ENCODE measurements at places on chromosomes 5 and 9. TPM values are rescaled to one million over a fixed set of nuclear protein-coding genes. Genes with fewer than 3 reads are reported as not detected.
A peak's percentile ranks its signal among the peaks of the same experiment; 100 is the strongest.

The PTBP3 gene
- total RNA-seq = 128 TPM

The PAPPA gene
- 0.64 TPM for total RNA-seq

DNA sequence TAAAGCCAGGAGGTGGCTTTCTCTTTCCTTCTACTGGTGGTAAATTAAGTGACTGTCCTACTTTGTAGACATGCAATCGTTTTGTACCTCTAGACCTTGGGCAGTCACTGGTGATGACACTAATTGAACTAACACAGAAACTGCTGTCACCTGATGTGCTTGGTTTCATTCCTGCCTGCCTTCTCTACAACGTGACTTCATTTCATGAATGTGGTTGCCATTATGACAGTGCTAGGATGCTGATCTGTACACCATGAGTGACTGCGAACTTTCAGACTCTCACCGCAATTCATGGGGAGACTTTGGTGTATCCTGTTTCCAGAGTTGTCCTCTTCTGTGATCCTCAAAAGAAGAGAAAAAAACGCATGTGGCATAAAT is 47.5 kb downstream of the UBE2QL1 start:
- no peak overlapping the region for H3K27ac ChIP-seq
- H3K27me3 ChIP-seq = no peaks in the 10 kb centered on the region
- no peaks in the 10 kb centered on the region for H3K36me3 ChIP-seq
- no peak for DNase-seq
- no peaks in the 10 kb centered on the region for H3K4me1 ChIP-seq
- H3K4me3 ChIP-seq = no peak overlapping the region

DNA sequence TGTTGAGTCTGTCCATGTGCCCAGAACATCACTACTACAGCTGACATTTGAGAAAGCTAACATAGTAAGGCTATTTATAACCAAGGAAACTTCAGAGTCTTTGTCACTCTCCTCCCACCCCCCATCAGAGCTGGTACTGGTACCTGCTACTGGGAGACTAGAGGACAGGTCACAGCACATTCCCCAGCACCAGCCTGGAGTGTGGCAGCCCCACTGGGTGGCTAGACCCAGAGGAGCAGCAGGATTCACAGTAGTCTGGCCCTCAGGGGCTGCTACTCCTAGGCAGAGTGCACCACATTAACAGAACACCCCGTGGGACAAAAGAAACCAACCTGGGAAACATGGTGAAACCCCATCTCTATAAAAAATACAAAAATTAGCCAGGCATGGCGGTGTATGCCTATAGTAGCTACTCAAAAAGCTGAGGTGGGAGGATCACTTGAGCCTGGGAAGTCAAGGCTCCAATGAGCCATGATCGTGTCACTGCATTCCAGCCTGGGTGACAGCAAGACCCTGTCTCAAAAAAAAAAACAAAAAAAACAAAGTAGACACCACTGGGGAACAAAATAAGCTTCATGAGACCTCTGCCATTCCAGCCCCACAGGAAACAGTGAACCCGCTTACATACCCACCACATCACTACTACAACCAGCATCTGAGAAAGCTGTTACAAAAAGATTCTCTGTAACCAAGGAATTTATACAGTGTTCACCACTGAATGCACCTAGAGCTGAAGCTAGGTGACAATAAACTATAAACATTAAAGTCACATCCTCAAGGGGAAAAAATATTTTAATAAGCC is 26.3 kb upstream of the PTGER4 start:
- no peaks in the 10 kb centered on the region for H3K27me3 ChIP-seq
- peak overlapping the region; percentile 74 for H3K27ac ChIP-seq
- peak overlapping the region; percentile 15 for H3K4me3 ChIP-seq
- peaks cover 44% of the 10 kb centered on the region for H3K4me1 ChIP-seq
- H3K36me3 ChIP-seq = no peaks in the 10 kb centered on the region
- DNase-seq = peak; percentile 66

DNA sequence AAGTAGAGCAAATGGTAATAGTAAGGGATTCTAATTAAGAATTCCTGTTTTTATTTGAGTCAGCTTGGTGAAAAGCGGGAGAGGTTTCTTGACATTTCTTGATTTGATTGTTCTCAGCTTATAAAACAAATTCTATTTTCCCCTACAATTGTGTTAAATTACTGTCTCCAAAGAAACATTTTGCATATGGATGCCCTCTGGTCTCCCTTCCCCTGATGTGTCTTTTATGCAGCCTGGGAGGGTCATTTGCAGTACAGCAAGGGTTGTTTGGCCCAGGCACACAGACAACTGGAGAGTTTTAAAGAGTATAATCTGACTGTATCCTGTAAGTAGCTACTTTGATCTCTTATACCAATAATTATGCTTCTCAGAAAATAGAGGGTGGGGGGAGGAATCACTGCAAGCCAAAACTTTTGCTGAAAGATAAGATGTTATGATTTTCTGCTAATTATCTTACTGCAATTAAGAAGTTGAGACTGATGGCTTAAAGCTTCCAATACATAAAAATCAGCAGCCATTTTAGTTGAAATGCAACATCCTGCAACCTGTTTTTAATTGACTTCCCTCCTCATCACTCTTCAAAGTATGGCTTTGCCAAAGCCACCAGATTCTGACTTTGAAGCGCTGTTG is 204.1 kb upstream of the SEMA6A start:
- no peaks in the 10 kb centered on the region for H3K27me3 ChIP-seq
- H3K4me1 ChIP-seq = no peaks in the 10 kb centered on the region
- DNase-seq = no peak
- H3K4me3 ChIP-seq = no peak overlapping the region

- peaks cover 34% of the 10 kb centered on the region for H3K36me3 ChIP-seq
- no peaks in the 10 kb centered on the region for H3K4me1 ChIP-seq
- H3K4me3 ChIP-seq = no peak overlapping the region
- no peaks in the 10 kb centered on the region for H3K27me3 ChIP-seq
- H3K27ac ChIP-seq = no peak overlapping the region
These were observed 26.4 kb upstream of the F2R start for GRCh38 chr5:76689321-76690036.

DNA sequence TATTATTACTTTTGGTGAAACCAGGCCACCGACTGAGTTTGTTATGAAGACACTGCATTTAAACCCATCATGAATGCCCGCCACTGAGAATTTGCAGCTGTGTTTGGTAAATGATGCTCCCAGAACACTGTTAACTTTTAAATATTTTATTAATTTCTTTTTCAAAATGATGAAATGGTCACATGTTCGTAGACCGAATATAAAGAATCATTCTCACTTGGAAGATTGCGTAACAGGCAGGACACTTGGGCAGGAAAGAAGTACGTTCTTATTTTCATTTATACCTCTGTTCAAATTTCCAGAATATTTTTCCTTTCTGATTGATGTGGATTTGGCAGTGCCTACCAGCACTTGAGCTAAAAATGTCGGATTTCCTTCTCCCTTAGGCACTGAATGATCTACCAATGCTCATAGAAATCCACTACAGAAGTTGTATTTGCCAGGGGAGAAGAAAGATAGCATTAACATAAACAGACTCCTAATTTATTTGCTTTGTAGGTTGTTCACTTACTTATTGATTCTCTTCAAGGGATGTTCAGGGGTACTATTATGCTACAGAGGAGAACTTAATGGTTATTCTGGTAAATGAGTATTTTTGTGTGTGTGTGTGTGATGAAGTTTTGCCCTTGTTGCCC is 13.8 kb downstream of the CYFIP2 start:
- peak overlapping the region; percentile 17 for H3K27ac ChIP-seq
- peaks cover 74% of the 10 kb centered on the region for H3K4me1 ChIP-seq
- no peak overlapping the region for H3K4me3 ChIP-seq
- H3K27me3 ChIP-seq = no peaks in the 10 kb centered on the region
- no peak for DNase-seq

- DNase-seq = peak; percentile 56
- no peaks in the 10 kb centered on the region for H3K4me1 ChIP-seq
- H3K36me3 ChIP-seq = no peaks in the 10 kb centered on the region
- peak overlapping the region; percentile 98 for H3K4me3 ChIP-seq
These were observed 28.6 kb downstream of the PCDH1 start for GRCh38 chr5:141849415-141850243.

- H3K4me1 ChIP-seq = peaks cover 6% of the 10 kb centered on the region
- H3K4me3 ChIP-seq = peak overlapping the region; percentile 54
- no peaks in the 10 kb centered on the region for H3K36me3 ChIP-seq
- H3K27me3 ChIP-seq = no peaks in the 10 kb centered on the region
- peak overlapping the region; percentile 70 for H3K27ac ChIP-seq
These were observed 51.7 kb downstream of the CPLANE1 start for GRCh38 chr5:37197340-37198050.

- no peaks in the 10 kb centered on the region for H3K27me3 ChIP-seq
- no peak overlapping the region for H3K27ac ChIP-seq
- H3K4me3 ChIP-seq = no peak overlapping the region
- H3K4me1 ChIP-seq = no peaks in the 10 kb centered on the region
- no peaks in the 10 kb centered on the region for H3K36me3 ChIP-seq
These were observed 198.8 kb upstream of the EFNA5 start for GRCh38 chr5:107869438-107870115.

DNA sequence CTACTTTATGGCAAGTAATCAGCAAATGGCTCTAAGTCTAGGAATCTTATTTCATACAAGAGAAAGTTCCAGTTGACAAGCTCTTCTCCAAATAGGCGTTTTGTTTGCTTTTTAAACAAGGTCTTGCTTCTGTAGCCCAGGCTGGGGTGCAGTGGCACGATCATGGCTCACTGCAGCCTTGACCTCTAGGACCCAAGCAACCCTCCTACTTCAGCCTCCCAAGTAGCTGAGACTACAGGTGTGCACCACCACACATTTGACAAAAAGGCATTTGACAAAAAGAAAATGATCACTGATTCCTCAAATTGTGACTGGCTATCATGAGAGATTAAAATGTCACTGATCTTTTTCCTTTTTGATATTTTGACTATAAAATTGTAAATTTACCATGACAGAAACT is 31.8 kb downstream of the NR6A1 start:
- no peak for DNase-seq
- no peaks in the 10 kb centered on the region for H3K4me1 ChIP-seq
- H3K36me3 ChIP-seq = no peaks in the 10 kb centered on the region
- H3K27me3 ChIP-seq = no peaks in the 10 kb centered on the region
- no peak overlapping the region for H3K4me3 ChIP-seq
- H3K27ac ChIP-seq = no peak overlapping the region

GRCh38 chr9:89953824-89954615 is 349.2 kb downstream of the GADD45G start:
- no peak overlapping the region for H3K4me3 ChIP-seq
- no peaks in the 10 kb centered on the region for H3K27me3 ChIP-seq
- no peaks in the 10 kb centered on the region for H3K4me1 ChIP-seq
- no peak for DNase-seq
- no peaks in the 10 kb centered on the region for H3K36me3 ChIP-seq

DNA sequence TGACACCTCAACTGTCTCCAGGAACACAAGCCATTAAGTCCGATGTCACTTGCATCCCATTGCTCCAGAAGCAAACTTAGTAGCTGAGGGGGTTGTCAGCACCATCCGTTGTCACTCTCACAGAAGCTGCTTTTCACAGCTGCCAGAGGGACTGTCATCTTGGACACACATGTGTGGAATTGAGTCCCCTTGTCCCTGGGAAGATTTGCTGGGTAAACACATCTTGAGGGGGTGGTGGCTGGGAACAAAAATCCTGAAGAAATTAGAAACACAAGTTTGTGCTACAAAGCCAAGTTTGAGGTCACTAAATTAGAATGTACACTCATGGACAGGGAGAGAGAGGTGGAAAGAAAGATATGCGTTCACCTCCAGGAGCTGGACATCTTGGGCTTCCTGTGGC is 55.2 kb upstream of the ADRA1B start:
- no peak overlapping the region for H3K4me3 ChIP-seq
- H3K27ac ChIP-seq = no peak overlapping the region
- no peaks in the 10 kb centered on the region for H3K27me3 ChIP-seq
- H3K36me3 ChIP-seq = no peaks in the 10 kb centered on the region
- DNase-seq = no peak

GRCh38 chr5:17893026-17893635 is 258.9 kb downstream of the TAF11L14 start:
- no peaks in the 10 kb centered on the region for H3K4me1 ChIP-seq
- no peaks in the 10 kb centered on the region for H3K36me3 ChIP-seq
- no peaks in the 10 kb centered on the region for H3K27me3 ChIP-seq

DNA sequence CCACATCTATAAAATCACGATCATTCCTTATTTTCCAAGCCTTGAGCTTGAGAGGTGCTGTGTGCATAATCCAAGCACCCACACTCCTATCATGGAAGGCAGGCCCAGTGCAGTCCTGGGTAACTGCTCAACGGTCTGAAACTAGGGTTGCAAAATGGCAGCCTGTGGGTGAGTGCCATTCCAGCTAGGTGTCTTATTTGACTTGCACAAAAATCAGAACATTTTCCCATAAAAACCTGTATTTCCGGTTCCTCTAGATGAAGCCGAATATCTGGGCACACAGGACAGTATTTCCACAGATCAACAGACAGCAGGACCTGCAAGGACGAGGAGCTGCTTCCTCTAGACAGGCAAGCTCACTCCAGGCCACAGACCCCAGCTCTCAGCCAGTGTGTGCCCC is 588.8 kb downstream of the BNC2 start:
- no peak for DNase-seq
- H3K27ac ChIP-seq = no peak overlapping the region
- H3K27me3 ChIP-seq = no peaks in the 10 kb centered on the region

- no peaks in the 10 kb centered on the region for H3K4me1 ChIP-seq
These were observed 94.3 kb downstream of the SREK1 start for GRCh38 chr5:66238435-66238834.

GRCh38 chr9:120916991-120917880 is 9.4 kb downstream of the TRAF1 start:
- peaks cover 79% of the 10 kb centered on the region for H3K4me1 ChIP-seq
- H3K4me3 ChIP-seq = no peak overlapping the region
- H3K27ac ChIP-seq = peak overlapping the region; percentile 59
- no peaks in the 10 kb centered on the region for H3K27me3 ChIP-seq
- DNase-seq = no peak
- H3K36me3 ChIP-seq = peaks cover 35% of the 10 kb centered on the region

DNA sequence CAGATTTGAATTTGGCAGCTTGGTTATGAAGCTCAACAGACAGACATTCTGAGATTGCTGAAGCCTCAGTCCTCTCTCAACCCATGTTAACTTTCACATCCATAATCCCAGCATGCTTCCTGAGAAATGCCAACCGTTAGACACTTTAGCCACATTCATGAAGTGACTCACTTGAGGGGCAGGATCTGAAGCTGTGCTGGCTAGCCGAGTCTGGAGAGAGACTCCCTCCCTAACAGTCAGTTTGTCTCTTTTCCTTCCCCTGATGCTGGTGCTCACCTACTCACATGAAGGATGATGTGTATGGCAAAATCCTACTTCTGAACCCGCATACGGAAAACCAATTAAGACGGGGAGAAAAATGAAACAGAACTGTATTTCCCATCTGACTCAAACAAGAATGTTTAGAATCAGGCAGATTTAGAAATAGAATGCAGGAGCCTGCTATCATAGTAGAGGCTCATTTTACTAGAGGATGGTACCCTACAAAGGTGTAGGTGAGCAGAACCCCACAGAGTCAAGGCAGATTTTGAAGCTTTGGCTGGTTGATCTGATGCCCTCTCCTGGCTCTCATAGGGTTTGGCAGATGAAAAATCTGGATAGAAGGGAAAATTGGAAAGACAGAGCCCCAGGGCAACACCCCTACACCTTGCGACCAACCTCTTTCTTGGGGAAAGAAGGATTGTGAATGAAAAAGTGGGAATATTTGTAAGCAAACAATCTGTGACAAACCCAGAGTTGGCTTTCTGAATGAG is 150.9 kb upstream of the LHFPL2 start:
- H3K27me3 ChIP-seq = no peaks in the 10 kb centered on the region
- H3K4me1 ChIP-seq = no peaks in the 10 kb centered on the region
- DNase-seq = no peak
- H3K4me3 ChIP-seq = no peak overlapping the region
